ENCODE measurements at places on chromosomes 7 and 10. TPM values are rescaled to one million over a fixed set of nuclear protein-coding genes. Genes with fewer than 3 reads are reported as not detected.

The WDFY4 gene
- total RNA-seq, result 0.63 TPM

GRCh38 chr7:16915405-16915804, 33.6 kb upstream of the AGR3 start:
- peak; percentile 39 for DNase-seq

DNA sequence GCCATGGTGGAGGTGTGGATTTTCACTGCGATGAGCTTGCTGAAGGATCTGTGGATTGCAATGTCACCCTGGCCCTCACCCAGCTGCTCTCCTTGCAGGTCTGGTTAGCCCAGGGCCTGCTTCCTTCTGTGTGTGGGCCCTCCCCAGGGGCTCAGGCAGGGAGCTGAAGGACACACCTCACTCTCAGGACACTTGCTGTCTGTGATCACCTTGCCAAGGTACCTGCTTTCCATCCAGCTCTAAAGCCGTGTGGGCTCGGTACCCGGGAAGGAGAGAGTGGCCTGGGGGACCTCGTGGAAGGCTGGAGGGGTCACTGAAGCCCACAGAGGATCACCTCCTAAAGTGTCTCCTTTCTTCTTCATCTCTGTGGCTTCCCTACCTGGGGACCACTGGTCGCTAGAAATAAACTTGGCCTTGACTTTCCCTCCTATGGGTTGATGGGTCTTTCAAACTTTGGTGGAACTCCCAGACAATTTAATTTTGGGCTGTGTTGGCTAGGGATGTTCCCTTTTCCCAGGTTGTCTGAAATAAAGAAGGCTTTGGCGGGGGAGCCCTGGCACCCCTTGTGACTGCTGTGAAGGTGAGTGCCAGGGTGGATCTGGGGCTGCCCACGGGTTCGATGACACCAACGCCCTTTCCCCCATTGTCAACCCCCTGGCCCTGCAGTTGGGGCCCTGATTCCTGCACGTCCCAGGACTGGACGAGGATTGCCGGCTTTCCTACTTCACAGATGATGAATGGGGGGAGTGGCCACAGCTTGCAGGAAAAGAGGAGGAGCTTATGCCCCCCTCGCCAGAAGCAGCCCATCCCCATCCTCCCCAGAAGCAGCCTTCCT, 331.0 kb downstream of the ADARB2 start:
- DNase-seq, result no peak

The PPP1R17 gene
- not detected for total RNA-seq

- DNase-seq, result no peak
Measured at GRCh38 chr7:36391436-36392198, 2.0 kb downstream of the ANLN start.

GRCh38 chr7:98293746-98294145, 12.3 kb downstream of the BRI3 start:
- no peak for DNase-seq

- DNase-seq, result peak; percentile 25
Measured at GRCh38 chr10:127243490-127244272, 47.3 kb upstream of the INSYN2A start.

GRCh38 chr10:3763035-3763456, 22.0 kb downstream of the KLF6 start:
- peak; percentile 64 for DNase-seq

DNA sequence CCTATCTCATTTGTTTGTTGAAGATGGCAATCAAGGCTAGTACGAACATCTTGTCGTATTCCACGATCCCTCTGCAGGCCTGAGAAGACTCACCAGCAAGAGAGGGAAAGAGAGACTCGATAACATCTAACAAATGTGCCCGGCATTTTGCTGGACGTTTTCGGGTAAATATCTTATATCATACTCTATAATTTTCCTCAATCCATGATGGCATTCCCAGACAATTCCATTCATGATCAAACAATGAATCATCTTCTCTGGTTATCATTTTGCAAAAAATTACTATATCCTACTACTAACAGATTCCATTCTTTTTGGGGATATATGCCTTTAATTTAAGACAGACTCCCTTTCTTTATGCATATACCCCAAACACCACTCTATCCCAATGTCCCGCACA, 118.1 kb downstream of the TYW1B start:
- DNase-seq, result no peak

The RET gene
- total RNA-seq, result not detected

The TCAF2 gene
- total RNA-seq, result 0.72 TPM

DNA sequence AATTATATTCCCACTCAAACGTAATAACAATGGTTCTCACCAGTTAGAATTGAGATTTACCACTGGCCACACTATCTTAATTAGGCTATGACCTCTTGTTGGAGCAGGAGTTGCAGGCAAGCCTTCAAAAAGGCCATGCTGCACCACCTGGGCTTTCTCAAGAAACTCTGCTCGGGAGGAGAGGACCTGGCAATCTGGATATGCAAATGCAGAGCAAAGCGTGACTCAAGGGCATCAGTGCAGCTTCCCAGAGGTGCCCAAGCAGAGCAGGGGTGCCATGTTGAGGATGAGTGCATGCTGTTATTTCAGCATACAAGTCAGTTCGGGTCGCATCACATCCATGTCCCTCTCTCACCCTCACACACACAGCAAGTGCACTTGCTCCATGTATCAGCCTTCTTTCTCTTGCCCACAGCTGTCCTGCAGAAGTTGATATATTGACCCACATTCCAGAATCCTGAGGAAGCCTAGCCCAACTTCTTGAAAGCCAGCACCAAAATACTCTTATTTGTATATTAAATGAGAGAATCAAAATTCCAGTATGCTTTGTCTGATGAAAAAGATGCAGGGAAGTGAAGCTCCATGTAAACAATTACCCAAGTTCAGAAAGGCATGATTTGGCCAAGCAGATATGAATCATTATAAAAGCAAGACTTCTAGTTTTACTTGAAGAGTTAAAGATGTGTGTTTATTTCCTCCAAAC, 55.7 kb upstream of the IL6 start:
- DNase-seq, result peak; percentile 36

The UBE2D4 gene
- total RNA-seq, result 10.7 TPM

The VPS37D gene
- total RNA-seq, result 1.4 TPM

DNA sequence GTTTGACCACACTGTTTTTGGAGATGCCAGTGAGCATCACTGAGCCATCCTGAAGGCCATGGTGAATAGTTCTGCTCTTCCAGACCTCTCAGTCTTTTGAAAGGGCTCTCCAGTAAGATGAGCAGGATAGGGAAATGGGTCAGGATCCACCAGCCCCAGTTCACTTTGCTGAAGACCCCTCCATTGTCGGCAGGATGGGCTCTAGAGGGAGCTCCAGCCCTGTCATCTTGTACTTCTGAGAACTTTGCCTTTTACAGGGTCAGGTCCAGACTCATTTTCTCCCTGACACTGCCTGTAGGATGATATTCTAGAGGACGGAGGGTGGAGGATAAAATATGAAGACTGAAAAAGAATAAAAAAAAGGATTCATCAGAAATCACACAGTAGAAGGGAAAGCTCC, 13.1 kb downstream of the LHFPL3 start:
- no peak for DNase-seq

DNA sequence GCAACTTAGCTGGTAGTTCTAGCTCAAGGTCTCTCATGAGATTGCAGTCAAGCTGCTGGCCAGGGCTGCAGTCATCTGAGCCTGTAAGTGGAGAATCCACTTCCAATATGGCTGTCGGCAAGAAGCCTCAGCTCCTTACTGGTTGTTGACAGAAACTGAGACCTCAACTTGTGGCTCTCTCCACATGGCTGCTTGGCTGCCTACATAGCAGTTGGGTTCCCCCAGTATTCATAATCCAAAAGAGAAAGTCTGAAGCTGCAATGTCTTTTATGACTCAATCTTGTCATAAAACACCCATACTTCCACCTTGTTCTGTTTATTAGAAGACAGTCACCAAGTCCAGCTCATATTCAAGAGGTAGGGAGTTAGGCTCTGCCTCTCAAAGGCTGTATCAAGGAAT, 334.9 kb upstream of the KMT2E start:
- no peak for DNase-seq

DNA sequence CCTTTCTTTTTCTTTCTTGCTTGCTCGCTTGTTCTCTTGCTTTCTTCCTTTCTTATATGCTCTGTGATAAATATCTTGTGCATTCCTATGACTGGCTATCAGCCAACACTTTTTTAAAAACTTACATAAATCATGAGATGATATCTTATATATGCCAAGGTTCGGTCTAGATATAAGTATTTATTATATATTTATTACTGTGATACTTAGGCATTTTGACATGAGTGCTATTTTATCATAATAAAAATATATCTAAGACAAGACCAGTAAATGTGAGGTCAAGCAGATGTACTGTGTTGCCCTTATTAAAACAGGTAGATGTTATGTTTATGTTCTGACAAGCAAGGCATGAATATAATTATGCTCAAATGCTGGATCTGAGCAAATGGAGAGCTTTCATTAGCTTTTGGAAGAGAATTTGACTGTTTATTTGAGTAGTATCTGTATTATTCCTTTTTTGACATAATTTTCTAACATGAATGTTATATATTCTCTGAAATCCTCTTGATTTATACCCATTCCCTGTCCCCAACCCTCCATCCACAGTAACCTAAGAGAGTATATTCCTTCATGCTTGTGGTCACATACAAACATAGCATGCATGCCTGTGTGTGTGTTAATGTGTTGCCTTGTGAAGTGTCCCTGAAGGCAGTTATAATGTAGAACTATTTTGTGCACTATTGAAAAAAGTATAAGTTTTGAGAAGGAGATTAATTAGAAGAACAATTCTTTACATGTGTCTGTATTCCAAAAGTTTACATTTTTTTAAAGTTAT, 158.0 kb downstream of the HDAC9 start:
- no peak for DNase-seq

DNA sequence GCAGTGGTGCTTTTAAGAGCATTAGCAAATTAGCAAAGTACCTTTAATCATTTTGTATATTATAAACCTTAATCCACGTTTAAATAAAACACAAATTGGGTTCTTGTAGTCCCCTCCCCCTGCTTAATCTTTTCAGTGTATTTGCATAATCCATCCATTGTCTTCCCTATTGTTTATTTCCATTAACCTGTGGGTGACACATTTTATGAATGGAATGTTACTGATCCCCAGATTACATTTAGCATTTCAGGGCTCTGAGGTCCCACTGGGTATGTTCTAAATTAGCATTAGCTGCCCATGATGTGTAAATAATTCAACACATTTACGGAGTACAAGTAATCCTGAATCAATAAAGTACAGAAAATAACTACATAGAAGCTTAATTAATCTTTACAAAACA, 138.4 kb upstream of the FEZF1 start:
- DNase-seq, result no peak

DNA sequence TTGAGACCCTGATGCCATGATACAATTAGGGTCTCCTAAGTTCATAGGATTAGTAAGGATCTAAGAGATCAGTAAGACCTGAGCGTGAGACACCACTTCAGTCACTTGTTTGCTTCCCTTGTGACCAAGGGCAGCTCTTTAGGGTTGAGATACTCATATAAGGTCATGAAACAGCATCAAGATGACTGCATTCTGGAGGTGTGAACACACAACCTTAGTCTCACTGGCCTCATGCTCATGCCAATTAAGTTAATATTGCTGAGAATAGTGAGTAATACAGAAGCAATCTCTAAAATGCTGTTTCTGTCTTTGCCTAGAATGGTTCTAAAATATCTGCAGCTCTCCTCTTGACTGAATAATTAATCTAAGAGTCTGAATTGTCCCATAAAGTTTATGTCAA, 39.6 kb upstream of the KLHL7 start:
- no peak for DNase-seq

The TFEC gene
- not detected for total RNA-seq

- DNase-seq, result no peak
Measured at GRCh38 chr10:75358132-75358531, 43.4 kb downstream of the ZNF503 start.

The CPXM2 gene
- 0.52 TPM for total RNA-seq

Measured in MG63 (cell line).